Activated CD8-positive, alpha-beta memory T cell treated with anti-CD3 and anti-CD28 coated beads for 1 hour (primary cell): ENCODE measurements at places on chromosomes 7 and 10.

DNA sequence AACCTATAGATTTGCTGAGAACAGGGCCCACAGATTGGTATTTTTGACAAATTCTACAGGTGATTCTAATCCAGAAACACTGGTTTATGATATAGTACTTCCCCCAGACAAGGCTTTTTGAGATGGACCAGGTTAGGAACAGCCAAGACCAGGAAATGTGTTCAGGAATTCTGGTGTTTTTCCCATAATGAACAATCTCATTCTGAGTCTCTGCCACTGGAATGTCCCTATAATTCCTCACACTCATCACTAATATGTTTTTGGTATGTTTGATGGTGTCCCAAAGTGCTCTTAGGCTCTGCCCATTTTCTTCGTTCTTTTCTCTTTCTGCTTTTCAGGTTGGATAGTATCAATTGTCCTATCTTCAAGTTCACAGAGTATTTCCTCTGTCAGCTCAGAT, 107.2 kb upstream of the IGFBP3 start:
- no peak for DNase-seq

DNA sequence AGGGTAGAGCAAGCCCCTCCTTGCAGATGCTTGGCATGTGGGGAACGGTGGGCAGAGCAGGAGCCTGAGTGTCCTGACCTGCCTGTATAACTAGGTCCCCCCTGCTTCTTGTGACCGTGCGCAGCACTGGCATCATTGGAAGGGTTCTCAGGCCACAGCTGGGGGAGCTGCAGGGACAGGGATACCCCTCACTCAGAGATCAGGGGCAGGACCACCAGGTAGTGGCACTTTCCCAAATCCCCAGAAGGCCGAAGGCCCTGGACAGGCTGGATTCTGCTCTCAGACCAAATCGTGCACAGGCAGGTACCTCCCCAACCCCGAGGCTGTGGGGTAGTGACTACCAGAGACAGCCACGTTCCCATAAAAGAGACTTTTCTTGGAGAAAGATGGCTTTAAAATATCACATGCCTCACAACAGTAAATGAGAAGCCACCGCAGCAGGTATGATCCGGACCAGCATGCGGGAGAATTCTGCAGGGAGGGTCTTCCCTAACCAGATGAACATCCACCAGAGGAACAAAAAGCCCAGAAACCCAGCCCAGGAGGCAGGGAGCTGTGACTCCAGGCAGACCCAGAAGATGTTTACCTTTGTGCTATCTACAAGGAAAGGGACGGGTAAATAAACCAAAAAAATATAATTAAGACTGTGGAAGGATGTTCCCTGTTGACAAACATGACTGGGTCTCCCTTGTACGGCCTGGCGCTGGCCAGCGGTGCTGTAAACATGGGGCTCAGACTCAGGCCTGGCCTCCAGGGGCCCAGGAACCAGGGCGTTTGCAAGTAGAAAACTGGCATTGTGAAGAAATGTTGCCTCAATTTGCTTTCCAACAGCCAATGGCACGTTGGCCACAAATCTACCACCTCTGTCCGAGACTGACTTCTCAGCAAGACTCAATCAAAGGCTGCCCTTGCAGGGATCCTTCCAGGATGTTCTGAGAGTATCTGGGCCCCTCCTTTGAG, 180.0 kb downstream of the TNS3 start:
- no peak for DNase-seq

DNA sequence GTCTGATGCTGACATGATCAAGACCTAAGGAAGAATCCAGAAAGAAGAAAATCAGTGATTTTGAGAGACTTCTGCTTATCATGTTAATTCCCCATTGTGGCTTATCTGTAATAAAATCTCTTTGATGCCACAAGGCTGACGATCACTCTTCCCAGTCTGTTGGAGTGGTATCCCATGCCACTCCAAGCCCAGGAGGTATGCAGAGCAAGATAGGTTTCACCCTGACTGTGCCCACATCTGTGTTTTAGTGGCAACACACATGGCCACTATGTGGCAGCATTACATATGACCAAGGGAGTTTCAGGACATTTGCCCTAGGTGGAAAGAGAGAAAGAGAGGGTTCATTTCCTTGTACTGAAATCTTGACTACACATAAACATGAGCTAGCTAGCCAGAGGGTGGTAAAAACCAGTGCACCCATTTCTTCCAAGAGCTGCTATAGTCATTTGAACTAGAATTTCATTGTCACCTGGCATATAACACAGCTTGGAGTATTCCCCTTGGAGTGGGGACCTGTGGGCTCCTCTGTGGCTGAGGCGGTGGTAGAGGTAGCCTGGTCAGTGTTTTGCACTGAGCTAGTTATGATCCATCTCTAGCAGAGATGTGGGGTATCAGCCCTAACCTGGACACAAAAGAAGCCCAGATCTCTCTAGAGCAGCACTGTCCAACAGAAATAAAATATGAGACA, 20.8 kb downstream of the LAMB4 start:
- no peak for DNase-seq

DNA sequence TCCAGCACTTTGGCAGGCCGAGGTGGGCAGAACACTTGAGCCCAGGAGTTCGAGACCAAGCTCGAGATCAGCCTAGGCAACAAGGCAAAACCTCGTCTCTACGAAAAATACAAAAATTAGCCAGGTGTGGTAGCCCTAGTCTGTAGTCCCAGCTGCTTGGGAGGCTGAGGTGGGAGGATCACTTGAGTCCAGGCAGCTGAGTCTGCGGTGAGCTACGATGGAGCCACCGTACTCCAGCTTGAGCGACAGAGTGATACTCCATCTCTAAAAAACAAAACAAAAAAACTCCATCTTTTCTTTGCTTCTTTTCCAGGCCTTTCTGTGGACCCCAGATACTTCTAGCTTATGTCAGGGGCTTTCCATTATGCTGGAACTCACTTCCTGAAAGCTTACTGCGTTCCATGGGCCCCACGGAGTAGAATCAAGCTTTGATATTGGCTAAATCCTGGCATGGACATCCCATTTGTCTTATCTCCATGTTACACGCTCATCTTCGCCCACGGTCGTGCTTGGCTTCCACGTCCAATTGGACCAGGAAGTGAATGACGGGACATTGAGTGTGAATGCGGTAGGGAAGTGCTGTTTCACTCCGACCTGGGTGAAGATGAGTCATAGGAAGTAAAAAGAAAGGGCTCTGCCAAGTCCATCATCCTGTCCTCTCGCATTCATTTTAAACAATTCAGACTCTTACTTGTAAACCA, 45.7 kb downstream of the FAM171A1 start:
- DNase-seq: no peak

- no peak for DNase-seq
Measured at GRCh38 chr10:97002670-97003069, 170.6 kb downstream of the LCOR start.

DNA sequence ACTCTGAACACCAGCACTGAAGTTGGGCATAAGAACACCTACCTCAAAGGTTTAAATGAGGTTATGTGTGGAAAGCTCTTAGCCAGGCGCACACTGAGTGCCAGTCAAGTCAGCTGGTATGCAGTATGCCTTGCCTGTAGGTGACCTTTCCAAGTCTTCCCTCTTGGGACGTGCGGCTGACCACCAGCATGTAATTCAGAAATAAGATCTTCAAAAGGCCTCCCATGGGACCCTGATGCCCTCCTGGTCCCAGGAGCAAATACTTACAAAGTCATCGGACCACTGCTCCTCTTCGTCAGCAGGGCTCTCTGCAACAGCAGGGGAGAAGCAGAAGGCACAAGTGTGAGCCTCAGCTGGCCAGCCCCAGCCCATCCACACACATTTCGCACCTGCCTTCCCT, 40.8 kb downstream of the BLNK start:
- DNase-seq: no peak

- DNase-seq: no peak
Measured at GRCh38 chr10:104300736-104301292, 31.8 kb downstream of the GSTO2 start.

GRCh38 chr7:12951397-12951801, 264.0 kb downstream of the ARL4A start:
- no peak for DNase-seq

DNA sequence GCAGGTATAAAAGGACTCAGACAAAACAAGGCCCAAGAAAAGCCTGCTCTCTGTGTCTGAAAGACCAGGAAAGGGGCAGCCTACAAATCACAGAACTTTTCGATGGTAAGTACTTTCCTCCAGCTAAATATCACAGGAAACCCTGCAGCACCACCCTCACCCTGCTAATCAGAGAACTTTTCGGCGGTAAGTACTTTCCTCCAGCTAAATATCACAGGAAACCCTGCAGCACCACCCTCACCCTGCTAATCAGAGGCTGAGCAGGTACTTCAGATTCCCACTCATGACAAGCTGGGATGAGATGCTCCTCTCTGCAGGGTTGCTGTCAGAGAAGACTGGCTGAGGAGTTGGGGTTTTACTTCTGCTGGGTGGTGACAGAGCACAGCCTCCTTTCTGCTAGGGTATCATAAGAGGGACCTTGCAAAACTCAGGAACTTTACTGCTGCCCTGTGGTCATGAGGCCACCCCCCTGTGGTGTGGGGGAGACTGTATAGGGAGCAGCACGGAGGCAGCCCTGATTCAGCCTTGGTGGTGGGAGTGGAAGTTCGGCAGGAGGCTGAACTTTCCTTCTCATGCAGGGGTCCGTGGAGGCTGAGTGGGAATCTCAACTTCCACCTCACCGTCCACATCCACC, 7.2 kb downstream of the WDR37 start:
- DNase-seq: no peak

DNA sequence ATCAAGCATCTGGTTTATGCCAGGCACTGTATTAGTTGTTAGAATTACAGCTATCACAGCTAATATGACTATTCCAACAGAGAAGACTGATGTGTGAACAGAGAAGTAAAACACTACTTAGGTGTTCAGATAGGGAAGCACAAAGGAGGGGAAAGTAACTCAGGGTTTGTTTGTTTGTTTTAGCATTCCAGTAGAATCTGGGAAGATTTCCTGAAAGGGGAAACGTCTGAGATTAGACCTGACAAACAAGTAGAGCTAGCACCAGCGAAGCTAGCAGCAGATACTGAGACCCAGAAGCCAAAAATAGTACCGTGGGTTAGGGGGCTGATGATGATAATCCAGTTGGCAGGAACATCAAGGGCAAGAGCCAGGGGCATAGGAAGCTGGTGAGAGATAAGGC, 28.8 kb upstream of the KLHL7 start:
- DNase-seq: no peak

GRCh38 chr7:54719425-54719824, 39.6 kb downstream of the SEC61G start:
- DNase-seq: no peak

DNA sequence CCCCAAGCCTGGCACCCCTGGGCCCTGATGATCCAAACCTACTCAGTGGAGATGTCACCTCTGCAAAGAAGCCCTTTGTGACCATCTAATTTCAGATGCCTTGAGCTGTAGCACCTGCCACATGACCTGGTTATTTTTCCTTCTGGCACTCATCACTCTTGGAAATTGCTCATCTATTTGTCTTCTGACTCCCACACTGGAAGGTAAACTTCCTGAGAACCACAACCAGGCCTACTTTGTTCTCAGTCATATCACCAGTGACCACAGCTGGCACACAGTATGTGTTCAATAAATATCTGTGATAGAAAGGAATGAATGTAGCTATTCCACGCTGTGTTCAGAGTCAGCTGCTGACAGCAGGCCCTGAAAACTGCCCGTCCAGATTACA, 97.1 kb downstream of the SH3PXD2A start:
- DNase-seq: no peak

- DNase-seq: no peak
Measured at GRCh38 chr10:94282369-94282768, 80.4 kb downstream of the NOC3L start.

GRCh38 chr10:126090911-126091728, 194.8 kb downstream of the FANK1 start:
- no peak for DNase-seq

DNA sequence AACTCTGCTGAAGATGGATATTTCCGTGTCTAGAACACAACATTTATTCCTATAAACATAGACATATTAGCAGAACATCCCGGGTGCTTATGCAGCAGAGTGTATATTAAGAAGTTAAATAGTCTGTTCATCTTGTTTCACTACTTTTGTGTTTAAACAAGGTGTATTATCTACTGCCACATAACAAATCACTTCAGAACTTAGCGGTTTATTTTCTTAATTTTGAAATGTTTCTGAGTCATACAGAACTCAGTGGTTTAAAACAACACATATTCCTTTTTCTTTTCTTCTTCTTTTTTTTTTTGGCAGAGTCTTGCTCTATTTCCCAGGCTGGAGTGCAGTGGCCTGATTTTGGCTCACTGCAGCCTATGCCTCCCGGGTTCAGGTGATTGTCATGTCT, 25.8 kb downstream of the DENND10 start:
- no peak for DNase-seq

- no peak for DNase-seq
Measured at GRCh38 chr10:18332048-18332447, 191.8 kb downstream of the CACNB2 start.

GRCh38 chr7:90178679-90179278, 24.5 kb downstream of the STEAP1 start:
- no peak for DNase-seq
